ENCODE measurements at places on chromosomes 13 and 19. TPM values are rescaled to one million over a fixed set of nuclear protein-coding genes. Genes with fewer than 3 reads are reported as not detected.
A peak's percentile ranks its signal among the peaks of the same experiment; 100 is the strongest.

DNA sequence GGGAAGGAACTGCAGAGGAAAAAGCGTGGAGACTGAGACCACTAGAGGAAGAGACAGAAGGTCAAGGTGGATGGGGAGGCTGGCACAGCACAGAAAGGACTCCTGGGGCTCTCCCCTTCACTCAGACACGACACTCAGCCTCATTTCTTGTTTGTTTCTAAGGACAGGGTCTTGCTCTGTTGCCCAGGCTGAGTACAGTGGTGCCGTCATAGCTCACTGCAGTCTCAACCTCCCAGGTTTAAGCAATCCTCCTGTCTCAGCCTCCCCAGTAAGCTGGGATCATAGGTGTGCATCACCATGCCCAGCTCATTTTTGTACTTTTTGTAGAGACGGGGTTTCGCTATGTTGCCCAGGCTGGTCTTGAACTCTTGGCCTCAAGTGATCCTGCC is 11.4 kb upstream of the SEMA6B start:
- DNase-seq: no peak

CEACAM19 gene
- 2.5 TPM for total RNA-seq

GRCh38 chr19:12880551-12881171 is 588 bp downstream of the DNASE2 start:
- peak; percentile 37 for DNase-seq

DNA sequence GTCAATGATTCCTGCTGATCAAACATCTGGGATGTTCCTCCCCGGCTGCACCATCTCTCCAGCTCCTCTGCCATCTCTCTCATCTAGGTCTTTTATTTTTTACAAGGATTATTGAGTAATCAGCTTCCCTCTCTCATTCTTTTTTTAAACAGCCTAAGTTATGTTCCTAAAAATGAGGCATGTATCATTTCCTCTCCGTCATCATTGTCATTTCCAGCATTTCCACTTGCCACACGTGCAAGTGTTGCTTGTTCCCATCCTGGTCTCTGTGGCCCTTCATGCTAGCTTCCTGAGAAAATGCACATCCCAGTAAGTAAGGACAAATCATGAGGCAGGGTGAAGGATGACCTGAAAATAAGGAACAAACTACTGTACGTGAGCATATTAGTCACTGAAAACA is 102.7 kb upstream of the POSTN start:
- peak; percentile 52 for DNase-seq

- no peak for DNase-seq
Measured at GRCh38 chr19:49536921-49537462, 9.2 kb downstream of the RCN3 start.

IGSF23 gene
- total RNA-seq: not detected

DNA sequence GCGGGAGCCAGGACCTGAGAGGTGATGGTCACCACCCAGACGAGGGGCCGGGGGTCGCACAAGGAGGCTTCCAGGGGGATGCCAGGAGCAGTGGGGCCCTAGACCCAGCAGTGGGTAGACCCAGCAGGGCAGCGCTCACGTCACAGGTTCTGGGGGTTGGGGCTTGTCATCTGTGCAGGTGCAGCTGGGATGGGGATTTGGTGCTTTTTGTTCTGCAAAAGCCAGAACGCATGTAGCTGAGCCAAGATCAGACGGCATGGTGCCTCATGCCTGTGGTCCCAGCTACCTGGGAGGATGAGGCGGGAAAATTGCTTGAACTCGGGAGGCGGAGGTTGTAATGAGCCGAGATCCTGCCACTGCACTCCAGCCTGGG is 15.1 kb downstream of the CSNK1G2 start:
- no peak for DNase-seq

GRCh38 chr13:74841123-74841522 is 640.8 kb downstream of the TBC1D4 start:
- no peak for DNase-seq

EDDM13 gene
- total RNA-seq: not detected

DNA sequence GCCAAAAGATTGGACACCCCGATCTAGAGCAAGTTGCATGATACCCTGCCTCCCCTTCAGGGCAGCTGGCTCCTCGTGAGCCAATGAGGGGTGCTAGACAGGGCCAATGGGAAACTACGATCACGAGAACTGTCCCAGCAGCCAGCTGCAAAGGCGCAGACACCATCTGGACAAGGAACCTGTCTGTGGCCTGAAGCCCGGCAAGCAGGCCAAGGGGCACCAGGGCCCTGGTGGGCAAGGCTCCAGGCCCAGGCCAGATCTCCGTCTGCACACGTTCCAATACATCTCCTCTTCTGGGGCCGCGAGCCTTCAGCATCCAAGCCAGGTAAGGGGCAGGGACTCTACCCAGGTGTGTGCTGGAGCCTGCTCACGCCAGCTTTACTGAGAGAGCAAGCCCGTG is 20.2 kb downstream of the MED26 start:
- no peak for DNase-seq

DNA sequence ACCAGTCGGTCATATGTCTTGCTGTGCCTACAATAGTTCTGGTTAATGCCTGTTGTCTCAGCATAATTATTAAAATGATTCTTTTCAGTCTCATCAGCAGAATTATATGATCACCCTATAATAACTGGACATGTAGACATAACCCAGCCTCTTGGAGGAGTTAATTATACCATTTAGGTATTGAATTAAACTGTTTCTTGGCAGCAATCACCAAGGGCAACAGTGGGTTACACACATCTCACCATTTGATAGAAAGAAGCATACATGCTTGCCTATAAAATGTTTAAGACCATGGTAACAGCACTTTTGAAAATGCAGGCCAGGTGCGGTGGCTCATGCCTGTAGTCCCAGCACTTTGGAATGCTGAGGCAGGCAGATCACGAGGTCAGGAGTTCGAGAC is 184.6 kb downstream of the RGCC start:
- no peak for DNase-seq

- peak; percentile 75 for DNase-seq
Measured at GRCh38 chr13:30791354-30792001, 56.1 kb downstream of the ALOX5AP start.

- DNase-seq: no peak
Measured at GRCh38 chr13:47798194-47798593, 202.9 kb downstream of the SUCLA2 start.

GRCh38 chr13:105089858-105090643 is 1445.4 kb downstream of the EFNB2 start:
- peak; percentile 31 for DNase-seq

ESD gene
- 176 TPM for total RNA-seq

DNA sequence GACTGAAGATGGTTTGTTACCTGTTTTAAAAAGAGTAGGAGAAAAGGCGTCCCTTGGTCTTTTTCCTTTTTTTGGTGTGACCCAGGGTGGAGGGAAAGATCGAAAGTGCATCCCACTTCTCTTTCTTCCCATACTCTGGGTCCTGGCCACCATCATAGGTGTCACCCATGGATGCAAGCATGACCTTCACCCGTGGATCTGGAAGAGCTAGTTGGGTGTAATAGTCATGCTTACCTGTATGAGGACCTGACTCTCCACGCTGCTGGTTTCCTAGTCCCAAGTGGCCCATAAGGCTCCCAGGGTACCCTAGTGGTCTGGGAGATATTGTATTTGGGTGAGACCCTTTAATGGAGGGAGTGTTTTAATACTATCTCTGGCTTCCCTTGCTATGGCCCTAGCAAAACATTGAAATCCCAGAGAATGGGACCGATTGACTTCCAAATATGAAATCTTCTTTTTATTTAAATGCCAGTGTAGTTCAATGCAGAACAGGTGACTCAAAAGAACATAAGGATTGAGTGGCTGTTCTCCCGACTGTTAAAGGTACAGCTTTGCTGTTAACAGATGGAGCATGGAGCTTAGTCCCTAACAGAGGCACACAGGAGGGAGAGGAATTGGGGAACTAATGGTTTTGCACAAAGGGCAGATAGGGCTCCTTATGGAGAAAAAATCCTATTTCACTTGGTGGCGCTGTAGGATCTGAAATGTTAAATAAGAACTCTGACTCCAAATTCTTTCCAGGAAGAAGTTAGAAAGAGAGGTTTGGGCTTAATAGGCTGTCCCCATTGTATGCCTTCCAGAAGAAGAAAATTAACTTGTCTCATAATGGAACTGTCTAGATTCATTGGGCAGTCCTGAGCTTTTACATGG is 7.0 kb upstream of the ZNF550 start:
- peak; percentile 38 for DNase-seq

- peak; percentile 24 for DNase-seq
Measured at GRCh38 chr19:15529774-15530372, 21.5 kb downstream of the CYP4F22 start.

DNA sequence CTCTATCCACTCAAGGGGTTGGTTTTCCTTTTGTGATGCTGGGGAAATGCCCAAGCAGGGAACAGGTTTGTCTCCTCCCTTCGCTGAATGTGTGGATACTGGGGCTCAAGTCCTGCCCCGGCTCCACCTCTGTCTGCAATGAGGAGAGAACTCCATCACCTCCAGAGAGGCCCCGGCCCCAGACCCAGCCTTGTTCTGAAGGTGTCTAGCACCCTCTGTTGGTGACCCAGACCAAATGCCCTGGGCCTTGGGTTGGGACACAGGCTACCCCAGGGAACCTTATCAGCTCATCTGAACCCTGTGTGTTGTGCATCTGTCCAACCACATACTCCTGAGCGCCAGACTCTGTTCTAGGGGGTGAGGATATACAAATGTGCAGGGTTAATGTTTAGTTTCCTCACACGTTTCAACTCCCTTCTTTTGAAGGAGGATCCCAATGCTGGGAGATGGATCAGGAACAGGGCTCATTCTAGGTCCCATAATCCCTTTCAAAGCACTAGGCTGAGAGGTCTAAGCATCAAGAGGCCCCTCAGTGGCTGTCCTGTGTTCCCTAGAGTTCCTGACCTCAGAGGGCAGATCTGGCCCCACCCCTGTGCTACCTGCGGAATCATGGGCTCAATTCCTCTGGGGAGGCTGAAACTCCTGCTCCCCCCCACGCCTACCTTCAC is 112.5 kb upstream of the SLC7A1 start:
- DNase-seq: peak; percentile 62

MCF2L gene
- total RNA-seq: 8.0 TPM

NTN5 gene
- not detected for total RNA-seq

VAV1 gene
- total RNA-seq: not detected

- DNase-seq: no peak
Measured at GRCh38 chr13:39385154-39385553, 217.8 kb downstream of the LHFPL6 start.

TEX26 gene
- not detected for total RNA-seq

ETV2 gene
- 1.6 TPM for total RNA-seq

CD33 gene
- total RNA-seq: not detected

KIR3DL2 gene
- not detected for total RNA-seq

- DNase-seq: peak; percentile 75
Measured at GRCh38 chr19:10505583-10506229, 2.5 kb upstream of the KEAP1 start.

GRCh38 chr13:63184693-63185092 is 1769.0 kb upstream of the PCDH20 start:
- peak; percentile 24 for DNase-seq
